Adipocyte (in vitro differentiated cells): ENCODE measurements at places on chromosomes 5 and 9.
A peak's percentile ranks its signal among the peaks of the same experiment; 100 is the strongest.

DNA sequence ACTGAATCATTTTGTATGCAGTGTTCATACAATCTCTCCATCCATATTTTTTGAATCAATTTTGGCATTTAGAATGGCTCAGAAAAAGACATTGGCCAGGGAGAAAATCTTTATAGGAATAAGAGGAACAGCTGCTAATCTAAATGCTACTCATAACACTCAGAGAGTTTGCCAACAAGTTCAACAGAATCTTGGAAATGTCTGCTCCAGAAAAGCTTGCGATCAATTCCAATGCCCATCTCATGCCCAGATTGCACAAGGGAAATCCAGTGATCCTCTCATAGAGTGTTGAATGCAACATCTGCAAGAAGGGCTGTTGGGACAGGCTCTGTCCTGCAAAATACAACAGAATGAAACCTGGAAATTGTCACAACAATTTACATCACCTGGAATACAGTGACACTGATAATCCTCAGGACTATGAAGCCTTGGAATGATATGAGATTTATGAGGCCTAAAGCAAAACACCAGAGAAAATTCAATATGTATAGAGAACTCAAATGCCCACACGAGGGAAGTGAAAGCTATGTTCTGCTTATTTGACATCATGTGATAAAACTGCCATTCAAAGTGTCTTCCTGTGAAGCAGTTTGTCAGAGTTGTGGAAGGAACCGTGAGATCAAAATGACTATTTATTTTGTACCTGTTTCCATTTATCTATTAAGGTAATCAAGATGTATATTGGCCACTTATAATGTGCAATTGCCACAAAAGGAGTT is 190.1 kb downstream of the PARP8 start:
- DNase-seq = no peak

DNA sequence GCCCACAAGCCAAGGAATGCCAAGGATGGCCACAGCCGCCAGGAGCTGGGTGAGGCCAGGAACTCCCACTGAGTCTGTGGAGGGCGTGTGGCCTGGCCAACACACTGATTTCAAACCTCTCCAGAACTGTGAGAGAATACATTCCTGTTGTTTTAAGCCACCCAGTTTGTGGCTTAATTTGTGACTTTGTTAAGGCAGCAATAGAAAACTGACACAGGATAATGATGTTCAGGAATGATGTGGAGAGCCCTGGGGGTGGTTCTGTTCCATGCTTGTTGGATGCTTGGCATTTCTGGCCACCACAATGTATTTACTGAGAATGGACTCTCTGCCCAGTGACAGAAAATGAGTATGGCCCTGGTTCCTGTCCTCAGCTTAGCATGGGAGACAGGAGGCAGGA is 82.8 kb downstream of the DAP start:
- peak; percentile 68 for DNase-seq

DNA sequence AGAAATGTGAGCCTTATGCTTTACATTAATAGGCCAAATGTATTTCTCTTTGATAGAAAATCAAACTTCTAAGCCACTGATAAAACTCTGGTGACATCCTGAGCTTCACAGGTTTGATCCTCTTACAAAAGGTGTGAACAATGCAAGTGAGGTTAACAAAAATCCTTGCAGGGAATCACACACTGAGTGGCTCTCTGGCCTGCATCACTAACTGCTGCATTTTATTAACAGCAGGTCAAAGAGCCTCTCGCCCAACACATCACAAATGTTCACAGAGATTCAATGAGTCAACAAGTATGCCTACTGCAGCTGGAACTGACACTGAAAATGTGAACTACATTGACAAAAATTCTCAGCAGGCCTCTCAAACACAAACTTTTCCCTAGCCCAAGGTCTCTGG is 122.3 kb downstream of the SEMA5A start:
- DNase-seq = peak; percentile 31

GRCh38 chr5:52983731-52984636 is 5.2 kb upstream of the ITGA2 start:
- DNase-seq = no peak

DNA sequence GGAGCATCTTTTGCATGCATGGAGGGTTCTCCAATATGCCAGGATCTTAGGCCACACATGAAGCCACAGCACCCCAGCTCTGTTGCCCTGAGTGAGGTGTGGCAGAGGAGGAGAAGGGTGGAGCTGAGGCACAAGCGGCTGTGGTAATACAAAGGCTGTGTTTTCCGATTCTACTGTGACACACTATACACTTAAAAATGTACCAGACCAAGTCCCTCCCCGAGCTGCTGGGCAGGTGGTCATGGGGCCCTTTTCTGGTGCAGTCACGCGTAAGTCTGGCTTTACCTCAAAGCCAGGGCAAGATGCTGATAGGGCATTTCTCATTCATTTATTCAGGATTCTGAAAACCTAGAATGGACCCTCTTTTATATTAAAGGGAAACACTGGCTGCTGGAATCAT is 3.7 kb downstream of the ADGRV1 start:
- DNase-seq = no peak
